Activated CD4-positive, CD25-positive, alpha-beta regulatory T cell treated with anti-CD3 and anti-CD28 coated beads, Interleukin-2, amount 50 U/mL, for 24 hours (primary cell): ENCODE measurements at places on chromosomes 3 and 15.
A peak's percentile ranks its signal among the peaks of the same experiment; 100 is the strongest.

DNA sequence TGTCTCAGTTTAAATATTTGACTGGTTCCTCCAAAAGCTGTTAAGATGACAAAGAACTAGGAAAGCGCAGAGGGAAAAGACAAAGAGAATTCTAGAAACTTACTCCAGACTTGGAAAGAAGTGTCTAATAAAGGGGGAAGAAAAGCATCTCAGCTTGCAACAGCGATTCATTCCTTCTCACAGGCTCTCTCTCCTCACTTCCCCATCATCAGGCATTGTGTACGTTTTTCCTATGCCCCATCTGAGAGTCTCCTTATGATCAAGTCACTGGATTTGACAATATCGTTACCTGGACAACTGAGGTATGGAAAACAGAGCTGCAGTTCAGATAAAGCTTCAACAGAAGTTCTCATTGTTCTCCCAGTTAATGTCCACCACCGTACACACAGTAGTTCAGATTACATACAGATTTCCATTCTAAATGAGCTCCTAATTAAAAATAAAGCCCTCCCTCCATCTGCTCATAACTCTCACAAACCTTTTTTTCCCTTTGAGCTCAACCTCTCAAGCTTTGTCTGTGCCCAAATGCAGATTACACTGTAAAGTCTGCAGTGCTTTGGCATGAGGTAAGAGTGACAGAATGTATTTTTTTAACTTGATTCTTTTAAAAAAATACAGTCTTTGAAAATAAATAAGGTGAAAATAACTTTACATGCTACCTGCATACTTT, 254.4 kb upstream of the THBS1 start:
- no peak for ATAC-seq

GRCh38 chr15:29952225-29952624, 130.0 kb upstream of the TJP1 start:
- no peak for ATAC-seq

DNA sequence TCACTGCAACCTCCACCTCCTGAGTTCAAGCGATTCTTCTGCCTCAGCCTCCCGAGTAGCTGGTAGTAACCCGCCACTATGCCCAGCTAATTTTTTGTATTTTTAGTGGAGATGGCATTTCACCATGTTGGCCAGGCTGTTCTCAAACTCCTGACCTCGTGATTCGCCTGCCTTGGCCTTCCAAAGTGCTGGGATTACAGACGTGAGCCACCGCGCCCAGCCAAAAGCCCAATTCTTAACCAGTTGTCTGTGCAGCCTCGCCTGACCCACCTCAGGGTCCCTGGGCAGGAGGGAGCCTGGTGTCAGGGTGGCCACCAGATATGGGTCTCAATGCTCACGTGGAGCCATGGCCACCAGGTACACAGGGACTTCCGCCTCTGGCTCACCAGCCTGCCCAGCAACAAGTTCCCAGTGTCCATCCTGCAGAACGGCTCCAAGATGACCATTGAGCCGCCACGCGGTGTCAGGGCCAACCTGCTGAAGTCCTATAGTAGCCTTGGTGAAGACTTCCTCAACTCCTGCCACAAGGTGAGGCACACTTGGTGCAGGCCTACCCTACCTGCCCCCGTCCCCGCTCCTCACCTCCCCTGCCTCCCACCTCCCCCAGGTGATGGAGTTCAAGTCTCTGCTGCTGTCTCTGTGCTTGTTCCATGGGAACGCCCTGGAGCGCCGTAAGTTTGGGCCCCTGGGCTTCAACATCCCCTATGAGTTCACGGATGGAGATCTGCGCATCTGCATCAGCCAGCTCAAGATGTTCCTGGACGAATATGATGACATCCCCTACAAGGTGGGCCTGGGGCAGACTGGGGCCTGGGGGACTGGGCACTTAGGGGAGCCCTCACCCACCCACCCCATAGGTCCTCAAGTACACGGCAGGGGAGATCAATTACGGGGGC, 48.6 kb downstream of the SEMA3G start:
- ATAC-seq = no peak

DNA sequence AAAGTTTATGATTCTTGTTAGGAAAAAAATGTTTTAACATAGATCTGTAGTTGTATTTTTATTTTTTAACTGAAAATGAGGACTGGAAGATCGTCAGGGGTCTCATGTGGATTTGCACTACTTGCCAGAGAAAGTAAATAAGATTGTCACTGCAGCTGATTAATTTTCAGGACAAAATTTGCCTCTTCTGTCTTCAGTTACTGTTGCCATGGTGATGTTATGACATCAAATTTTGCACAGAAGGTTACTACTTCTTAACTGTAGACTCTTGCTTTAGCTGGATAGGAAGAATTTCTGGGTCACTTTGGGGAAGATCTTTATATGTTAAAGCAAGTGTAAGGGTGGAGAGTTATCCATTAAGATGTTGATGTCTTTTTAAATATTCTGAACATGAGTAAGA, 82.2 kb upstream of the WDR72 start:
- no peak for ATAC-seq

DNA sequence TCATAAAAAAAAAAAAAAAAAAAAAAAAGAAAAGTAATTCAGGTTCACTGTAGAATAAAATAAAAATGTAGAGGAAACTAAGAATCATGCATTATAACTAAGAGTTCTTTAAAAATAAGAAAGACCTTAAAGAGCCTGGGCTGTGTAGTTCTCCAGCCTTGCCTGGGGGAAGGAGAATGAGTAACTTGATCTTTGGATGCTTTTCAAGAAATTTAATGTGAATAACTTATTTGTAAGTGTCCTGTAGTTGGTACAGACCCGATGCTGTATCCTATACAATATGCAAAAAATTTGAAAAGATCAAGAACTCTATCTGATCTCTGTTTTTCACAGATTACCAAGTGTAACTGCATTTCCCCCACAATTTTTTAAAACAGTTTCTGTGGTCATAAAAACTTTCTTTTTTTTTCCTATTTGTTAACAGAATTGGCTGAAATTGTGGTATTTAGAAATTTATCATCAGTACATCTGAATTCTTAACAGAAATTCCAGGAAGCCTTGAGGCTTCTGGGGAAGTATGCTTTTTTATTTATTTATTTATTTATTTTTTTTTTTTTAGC, 195.3 kb downstream of the THRB start:
- no peak for ATAC-seq

DNA sequence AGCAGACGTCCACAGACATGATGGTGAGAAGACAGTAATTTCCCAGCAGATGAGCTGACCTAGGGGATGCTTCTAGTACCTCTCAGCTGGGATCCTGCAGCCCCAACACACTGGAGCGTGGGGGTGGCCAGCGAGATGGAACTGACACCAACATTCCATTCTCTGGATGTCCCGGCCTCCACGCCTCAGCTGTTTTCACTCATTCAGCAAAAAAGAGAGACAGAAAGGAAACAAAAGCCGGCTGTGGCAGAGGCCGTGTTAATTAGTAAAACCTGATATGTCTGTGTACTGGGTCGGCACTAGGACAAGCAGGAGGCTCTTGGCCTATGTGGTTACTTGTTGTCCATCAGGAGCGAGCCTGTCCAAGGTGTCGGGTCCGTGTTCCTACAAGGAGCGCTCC, 82.6 kb upstream of the MYZAP start:
- ATAC-seq = no peak

DNA sequence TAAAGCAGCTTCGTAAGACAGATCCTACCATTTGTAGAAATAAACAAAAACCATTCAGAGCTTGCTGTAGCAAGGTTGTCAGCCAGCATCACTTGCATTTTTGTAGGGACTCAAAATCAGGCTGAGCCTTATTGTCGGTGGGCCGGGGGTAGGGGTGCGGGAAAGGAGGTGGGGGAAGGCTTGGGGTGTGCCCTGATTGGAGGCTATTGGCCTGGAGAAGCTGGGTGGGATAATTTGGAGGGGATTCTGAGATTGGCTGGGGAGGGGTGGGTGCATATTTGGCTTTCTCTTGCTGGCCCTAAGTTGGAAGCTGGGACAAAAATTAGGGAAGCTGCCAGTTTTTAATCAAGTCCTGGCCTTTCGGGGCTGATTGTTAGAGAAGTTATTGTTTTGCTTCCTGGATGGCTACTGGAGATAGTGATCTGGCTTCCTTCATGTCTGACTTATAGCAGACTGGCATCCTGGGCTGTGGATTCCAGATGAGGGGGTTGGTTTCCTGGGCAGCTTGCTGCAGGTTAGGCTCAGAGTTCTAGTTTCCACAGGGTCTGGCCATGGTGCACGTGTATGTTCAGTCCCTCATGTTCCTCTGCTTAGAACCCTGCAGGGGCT, 22.8 kb downstream of the STOML1 start:
- ATAC-seq = no peak

DNA sequence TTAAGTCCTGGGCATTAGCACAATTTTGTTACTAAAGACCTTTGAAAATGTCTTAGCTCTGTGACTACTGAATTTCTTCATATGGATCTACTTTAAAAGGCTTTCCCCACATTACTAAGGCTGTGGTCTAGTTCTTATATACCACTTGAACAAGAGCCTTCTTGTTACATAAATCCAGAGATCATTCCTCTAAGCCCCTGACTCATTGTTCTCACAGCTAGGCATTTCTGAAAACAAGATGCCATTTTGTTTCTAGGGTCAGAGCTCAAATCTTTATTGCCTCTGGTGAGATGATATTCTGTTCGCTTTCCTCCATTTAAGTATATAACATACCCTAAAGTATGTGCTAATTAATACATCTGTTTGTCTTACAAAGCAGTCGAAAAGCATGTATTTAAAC, 29.8 kb upstream of the LPP start:
- no peak for ATAC-seq

GRCh38 chr3:188021502-188022040, 132.4 kb upstream of the LPP start:
- no peak for ATAC-seq

- no peak for ATAC-seq
These were observed 104.4 kb downstream of the EEFSEC start for GRCh38 chr3:128257632-128258031.

DNA sequence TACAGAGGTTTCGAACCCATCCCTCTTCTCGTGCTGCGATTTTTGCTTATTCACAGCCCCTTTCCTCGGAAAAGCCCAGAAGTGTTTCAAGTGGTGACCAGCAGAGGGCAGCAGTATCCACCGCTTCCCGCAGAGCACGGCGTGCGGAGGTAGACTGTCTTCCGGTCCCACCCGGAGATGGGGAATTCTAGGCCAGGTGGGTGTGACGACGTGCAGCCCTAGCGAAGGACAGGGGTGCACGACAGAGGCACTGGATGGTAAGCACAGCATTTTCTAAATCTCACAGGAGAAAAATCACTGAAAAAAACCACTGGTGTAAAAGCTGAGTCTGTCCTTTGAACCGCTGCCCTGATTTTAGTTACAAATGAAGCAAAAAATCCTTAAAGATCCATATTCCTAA, 7.4 kb upstream of the PSMD6 start:
- peak; percentile 96 for ATAC-seq

GRCh38 chr3:127101411-127102187, 91.3 kb upstream of the PRR23E start:
- ATAC-seq = no peak

- ATAC-seq = no peak
These were observed 35.8 kb downstream of the HAPLN3 start for GRCh38 chr15:88859550-88859949.

- no peak for ATAC-seq
These were observed 45.1 kb upstream of the FGD5 start for GRCh38 chr3:14773691-14774128.

GRCh38 chr15:55764398-55764797, 21.4 kb upstream of the PRTG start:
- ATAC-seq = no peak

- no peak for ATAC-seq
These were observed 86.3 kb downstream of the TMEM108 start for GRCh38 chr3:133124511-133124910.

- ATAC-seq = no peak
These were observed 6.0 kb upstream of the SLC6A1 start for GRCh38 chr3:10986592-10986991.

- no peak for ATAC-seq
These were observed 34.8 kb downstream of the B3GALNT1 start for GRCh38 chr3:161070252-161070930.

- no peak for ATAC-seq
These were observed 172.0 kb downstream of the OPA1 start for GRCh38 chr3:193764959-193765358.

- no peak for ATAC-seq
These were observed 81.5 kb upstream of the SLC2A2 start for GRCh38 chr3:171108066-171108465.

DNA sequence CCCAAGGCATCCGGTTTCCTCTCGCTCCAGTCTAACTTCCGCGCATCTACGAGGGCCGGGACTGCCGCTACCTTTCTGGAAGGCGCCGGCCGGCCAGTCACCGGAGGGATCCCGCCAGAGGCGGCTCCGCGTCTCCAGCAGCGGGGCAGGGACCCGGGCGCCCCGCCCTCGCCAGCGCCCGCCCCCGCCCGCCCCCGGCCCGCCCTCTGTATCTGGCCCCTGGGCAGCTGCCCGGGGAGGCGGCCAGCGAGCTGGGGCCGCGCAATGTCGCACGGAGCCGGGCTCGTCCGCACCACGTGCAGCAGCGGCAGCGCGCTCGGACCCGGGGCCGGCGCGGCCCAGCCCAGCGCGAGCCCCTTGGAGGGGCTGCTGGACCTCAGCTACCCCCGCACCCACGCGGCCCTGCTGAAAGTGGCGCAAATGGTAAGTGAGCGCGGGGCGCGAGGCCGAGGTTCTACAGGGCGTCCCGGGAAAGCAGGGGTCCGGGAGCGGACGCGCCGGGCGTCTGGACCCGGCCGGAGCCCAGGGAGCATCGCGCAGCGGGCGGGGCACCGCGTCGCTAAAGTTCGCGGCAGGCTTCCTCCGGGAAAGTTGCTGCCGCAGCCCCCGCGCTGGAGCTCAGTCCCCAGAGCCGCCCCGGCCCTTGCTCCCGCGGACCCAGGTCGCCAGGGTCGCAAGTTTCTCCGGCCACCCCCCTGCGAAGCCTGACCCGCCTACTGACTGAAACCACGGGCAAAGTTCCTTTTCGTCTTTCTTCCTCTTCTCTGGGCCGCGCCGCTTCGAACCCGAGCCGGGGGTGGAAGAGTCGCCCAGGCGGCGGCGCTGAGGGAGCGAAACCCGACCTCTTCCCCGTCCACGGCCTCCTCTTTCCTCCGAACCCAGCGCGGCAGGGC, at the start of gene CMTM7:
Gene CMTM7 (plus strand): TSS at position 211 of the 893 bp plus-strand sequence. CDS start 54 bp downstream, at position 265.
- peak; percentile 53 for ATAC-seq

- ATAC-seq = no peak
These were observed 8.8 kb downstream of the ADPRH start for GRCh38 chr3:119588112-119588511.

DNA sequence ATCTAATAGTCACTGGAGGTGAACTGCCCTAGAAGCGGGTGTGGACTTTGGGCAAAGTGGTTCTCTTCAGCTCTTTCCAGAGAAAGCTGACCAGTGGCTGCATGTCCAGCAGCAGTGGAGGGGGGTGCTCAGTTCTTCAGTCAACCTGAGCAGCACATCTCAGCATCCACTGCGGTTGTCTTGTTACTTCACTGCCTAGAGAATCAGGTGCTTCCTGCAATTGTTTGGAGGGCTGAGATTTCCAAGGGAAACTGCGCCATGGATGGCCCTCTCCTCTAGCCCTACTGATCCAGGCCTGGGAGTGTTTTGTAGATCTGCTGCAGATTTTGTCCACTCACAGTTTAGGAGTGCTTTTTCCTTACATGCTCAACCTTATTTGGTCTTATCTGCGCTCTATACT, 65.6 kb upstream of the CFAP161 start:
- ATAC-seq = no peak

- ATAC-seq = no peak
These were observed 41.6 kb upstream of the SEMA6D start for GRCh38 chr15:47675735-47676134.
